AG04449 (cell line): ENCODE measurements at places on chromosomes 11 and 22.
A peak's percentile ranks its signal among the peaks of the same experiment; 100 is the strongest.

GRCh38 chr11:44654057-44654456 is 72.7 kb upstream of the TSPAN18 start:
- no peak for DNase-seq

DNA sequence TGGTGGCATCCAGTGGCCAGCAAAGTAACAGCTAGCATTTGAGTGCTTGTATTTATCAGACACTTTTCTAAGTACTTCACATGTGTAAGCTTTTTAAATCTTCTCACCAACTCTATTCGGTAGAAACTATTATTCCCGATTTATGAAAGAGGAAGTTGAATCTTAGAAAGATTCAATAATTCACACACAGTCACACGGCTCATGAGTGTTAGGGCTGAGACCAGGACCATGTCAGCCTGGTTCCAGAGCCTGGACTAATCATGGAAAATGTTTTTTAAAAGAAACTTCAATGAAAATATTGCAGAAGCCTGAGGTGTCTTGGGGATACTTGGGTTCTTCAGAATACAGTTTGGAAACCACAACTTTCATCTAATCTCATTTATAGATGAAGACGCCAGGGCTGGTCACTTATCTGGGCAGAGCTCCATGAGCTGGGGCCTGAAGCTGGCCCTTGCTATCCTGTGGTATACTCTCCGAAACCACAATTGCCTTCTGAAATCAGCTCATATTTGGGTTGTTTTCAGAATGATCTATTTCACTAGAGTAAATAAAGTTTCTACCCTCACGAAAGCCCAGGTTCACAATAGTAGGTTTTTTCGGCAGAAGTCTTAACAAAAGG is 4.3 kb upstream of the CRTAM start:
- DNase-seq: no peak

GRCh38 chr11:23778971-23779370 is 717.9 kb upstream of the LUZP2 start:
- DNase-seq: no peak

- DNase-seq: no peak
These were observed 70.0 kb upstream of the ALX4 start for GRCh38 chr11:44380009-44380313.

DNA sequence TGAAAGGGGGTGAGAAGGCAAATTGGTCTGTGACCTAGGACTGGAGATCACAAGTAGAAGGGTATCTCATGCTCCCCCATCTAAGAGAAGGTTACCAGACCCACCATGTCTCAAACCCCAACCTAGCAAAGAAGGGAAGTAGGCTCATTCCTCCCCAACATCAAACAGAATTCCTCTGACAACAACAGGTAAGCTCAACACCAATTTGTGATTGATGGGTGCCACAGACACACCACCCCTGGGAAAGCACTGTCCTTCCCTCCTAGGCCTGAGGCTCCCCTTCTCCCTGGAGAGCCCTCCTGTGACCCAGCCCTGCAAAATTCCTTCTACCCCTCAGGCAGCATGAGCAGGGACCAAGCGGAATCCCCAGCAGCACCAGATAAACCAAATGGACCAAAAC is 154.3 kb downstream of the BUD13 start:
- DNase-seq: no peak

DNA sequence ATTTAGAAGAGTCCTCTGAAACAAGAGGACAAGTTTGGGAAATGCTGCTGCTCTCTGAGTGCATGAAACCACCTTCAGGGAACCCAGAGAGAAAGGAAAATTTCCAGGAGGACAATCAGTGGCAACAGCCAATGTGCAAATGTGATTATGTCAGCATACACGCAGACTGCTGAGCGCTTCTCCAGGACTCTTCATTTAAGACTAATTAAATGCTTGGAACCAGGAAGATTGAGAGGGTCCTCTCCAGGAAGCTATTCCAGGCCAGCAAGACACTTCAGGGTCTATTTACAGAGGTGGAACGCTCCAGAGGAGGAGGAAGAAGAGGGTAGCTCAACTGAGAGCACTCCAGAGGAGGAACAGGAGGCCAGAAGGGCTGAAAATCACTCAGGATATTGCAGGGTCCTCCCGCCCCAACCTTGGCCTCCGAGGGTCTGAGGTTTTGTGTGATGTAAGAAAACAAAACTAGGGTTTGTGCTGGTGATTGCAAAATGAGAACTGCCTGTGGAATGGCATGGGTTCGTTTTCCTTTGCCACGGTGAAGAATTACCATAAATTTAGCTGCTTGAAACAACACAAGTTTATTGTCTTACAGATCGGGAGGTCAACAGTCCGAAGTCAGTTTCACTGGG is 14.1 kb upstream of the HTR3A start:
- DNase-seq: no peak

DNA sequence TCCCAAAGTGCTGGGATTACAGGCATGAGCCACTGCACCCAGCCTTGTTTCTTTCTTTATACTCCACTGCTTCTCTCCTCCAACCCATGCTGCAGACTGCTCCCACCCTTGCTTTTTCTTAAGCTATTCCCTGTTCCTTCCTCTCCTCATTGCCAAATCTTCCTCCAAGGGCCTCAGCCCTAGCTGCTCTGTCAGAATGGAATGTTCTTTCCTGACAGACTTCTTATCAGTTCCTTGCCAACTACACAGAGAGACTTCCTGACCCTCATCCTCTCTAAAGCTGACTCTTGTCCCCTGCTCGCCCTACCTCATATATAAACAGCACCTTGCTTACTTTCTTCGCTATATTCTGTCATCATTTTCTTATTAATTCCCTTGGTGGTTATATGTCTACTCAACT is 16.9 kb upstream of the PIK3C2A start:
- DNase-seq: no peak

DNA sequence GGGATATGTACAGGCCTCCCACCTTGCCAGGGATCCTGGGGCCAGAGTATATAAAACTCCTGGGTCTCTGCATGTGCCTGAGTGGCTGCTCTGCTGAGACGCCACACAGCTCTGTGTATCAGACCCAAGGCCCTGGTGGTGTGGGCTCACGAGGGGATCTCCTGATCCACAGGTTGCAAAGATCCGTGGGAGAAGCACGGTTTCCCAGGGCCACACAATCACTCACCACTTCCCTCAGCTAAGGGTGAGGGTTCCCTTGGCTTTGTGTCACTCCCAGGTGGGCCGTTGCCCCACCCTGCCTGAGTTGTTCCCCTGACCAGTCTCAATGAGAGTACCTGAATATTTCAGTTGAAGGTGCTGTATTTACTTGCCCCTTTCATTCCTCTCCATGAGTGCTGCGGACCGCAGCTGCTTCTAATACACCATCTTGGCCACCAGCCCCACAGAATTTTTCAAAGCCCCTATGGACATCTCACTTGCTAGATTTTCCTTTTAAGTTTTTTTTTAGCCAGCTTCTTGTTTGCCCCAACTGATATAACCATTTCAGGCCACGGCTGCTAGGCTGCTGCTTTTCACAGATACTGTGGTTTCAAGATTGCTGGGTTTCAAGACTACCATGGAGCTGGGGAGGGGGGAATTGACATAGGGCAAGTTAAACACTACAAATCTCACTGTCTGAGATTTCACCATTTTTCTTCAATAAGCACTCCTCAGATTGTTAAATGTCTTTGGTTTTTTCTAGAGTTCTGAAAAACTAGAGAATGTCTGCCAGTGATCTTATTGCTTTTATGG is 13.7 kb upstream of the DEPDC7 start:
- DNase-seq: no peak

GRCh38 chr11:11909727-11910126 is 68.0 kb downstream of the USP47 start:
- DNase-seq: peak; percentile 58

DNA sequence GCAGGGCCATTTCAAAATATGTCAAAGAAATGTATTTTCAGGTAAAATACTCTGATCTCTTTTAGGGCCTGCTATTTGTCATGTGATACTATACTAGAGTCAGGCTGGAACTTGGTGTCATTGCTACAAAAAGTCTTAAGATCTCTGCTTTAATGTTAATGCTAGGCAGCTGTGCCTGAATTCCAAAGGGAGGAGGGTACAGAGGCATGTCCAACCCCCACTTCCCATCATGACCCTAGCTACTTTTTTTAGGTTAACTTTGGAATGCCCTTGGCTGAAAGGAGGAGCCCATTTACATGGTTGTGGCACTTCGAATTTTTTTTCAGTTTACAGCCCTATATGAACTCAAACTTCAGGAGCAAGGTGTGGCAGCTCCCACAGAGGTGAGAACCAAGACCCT is 58.1 kb downstream of the OSBP2 start:
- DNase-seq: no peak

GRCh38 chr11:93933230-93933629 is 82.8 kb upstream of the VSTM5 start:
- DNase-seq: no peak

- DNase-seq: no peak
These were observed 1.1 kb downstream of the OSBP start for GRCh38 chr11:59614277-59615119.
